NCI-H1436 treated with DMSO at 0.1 percent for 48 hours (cell line): ENCODE measurements at places on chromosomes 12 and 14.

GRCh38 chr12:54561164-54561563, 11.8 kb downstream of the PDE1B start:
- DNase-seq = no peak

DNA sequence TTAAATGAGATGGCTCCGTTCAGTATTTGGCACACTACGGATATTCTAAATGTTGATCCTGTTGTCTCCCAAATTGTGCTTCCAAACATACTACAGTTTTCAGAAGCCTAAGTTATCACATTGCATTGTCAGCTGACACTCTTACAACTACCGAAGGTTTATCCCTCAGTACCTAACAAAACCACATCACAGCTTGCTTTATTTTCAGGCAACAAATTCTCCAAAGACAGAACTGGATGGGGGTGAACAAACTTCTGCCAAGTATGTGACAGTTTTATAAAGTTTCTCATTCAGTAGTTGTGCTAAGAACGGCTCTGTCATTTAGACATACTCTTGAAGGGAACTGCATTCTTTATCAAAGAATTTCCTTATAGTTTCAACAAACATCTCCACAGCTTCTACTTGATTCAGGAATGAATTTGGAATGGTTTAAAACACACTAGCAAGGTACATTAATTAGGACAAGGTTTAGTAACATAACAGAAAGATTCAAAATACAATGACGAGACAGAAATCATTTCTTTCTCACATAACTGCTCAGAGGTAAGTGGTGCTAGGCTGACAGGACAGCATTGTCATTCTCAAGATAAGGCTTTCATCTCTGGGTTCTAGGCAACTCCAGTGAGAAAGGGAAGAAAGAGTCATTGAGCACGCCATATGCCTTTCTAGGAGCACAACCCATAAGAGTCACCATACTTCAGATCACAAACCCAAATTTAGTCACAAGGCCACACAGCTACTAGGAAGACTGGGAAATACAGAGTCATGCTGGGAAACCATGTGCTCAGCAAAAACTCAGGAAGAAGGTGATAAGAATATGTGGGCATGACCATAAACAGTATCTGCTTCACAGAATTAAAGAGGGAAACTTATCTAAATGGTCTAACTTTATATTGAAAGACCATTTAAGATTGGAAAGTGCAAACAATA, 100.7 kb downstream of the DUSP6 start:
- no peak for DNase-seq

DNA sequence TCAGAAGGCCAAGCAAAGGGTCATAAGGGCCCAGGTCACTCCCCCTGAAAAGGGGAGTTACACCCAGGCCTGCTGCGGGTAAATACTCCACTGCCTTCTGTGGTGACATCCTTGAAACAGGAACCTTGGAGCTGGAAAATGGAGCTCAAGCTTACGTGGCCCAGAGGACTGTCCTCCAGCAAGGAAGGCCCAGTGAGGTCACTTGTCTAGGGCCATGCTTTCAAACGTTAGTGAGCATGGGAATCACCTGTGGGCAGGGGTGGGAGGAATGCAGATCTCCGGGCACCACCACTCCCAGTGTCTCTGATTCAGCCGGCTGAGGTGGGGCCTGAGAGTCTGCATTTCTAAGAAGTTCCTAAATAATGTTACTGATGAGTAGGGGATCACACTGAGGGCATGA, 140.5 kb upstream of the CCND2 start:
- no peak for DNase-seq

GRCh38 chr14:92503756-92504491, 9.7 kb upstream of the RIN3 start:
- no peak for DNase-seq

DNA sequence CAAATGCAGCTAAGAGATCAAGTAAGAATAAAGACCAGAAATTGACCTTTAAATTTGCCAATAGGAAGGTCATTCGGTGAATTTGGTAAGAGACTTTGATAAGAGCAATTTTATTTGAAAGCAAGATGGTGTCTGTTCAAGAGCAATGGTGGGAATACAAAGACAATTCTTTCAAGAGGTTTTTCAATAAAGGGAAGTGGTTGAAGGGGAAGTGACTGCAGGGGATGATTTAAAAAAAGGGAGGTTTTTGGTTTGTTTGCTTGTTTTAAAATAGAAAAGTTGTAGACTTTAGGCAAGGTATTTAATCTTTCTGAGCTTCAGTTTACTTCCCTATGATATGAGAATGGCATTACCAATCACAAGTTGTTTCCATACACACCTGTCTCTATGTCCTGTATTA, 4.3 kb upstream of the APPL2 start:
- DNase-seq = no peak

DNA sequence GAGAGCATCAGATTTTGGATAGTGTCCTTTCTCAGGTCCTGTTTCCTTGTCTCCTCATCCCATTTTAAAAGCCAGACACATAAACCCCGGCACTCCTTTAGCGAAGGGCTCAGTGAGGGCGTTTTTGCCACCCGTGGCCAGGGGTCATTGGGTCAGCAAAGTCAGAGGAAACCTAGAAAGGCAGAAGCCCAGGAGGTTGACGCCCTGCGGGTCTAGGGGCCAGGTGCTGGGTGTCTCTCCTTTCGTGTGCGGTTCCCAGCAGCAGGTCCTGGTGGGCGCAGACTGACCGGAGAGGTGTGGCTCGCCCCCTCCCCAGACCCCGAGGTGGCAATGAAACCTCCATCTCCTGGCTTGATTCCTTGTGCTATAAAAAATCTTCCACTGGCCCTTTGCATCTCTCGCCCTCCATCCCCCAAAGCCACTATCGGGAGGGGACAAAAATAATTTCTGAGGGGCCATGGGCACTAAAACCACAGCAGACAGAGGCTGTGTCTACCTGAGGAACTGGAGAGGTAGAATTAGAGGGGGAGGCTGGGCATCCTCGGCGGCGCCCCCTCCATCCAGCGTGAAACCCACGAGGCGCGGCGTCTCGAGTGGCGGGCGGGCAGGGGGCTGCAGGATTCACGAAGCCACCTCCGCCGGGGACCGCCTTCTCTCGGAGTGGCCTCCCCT, 858 bp upstream of the FRMD6 start:
- no peak for DNase-seq
